Suppressor macrophage treated with lipopolysaccharide for 4 hours (primary cell): ENCODE measurements at places on chromosomes 4 and X.
A peak's percentile ranks its signal among the peaks of the same experiment; 100 is the strongest.

DNA sequence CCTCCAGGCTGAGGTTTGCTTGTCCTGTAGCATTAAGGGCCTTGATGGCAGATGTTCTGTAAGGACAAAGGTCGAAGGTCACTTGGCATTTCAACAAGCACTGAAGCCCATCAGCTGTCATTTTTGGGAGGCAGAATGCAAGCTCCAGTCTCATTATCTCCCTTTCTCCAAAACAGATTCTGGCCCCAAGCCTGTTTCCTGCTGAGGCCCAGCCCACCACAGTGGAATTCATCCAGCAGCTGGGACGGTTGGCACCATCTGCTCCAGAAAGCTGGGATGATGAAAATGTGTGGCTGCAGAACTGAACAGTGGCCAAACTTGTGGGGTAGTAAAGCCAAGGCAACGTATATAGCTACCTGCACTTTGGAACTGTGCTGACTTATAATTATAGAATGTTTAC lies 17.7 kb upstream of the PPEF2 start:
- no peak for DNase-seq

GRCh38 chr4:186628058-186628711 lies 72.8 kb upstream of the MTNR1A start:
- DNase-seq: no peak

DNA sequence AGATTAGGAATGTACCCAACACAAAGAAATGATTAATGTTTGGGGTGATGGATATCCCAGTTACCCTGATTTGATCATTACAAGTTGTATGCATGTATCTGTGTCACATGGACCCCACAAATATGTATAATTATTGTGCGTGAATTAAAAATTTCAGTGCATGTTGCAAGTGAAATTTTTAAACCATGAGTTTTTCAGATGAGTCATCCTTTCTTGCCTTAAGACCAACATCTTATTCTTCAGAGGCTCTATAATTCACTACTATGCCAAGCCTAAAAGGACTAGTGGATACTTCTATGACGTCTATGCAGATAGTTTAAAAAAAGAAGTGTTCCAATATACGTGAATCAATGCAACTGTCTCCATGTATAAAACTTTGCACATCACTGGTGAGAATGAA lies 113.0 kb upstream of the SH3RF1 start:
- DNase-seq: no peak

GRCh38 chr4:98728433-98728832 lies 70.0 kb upstream of the TSPAN5 start:
- peak; percentile 3 for DNase-seq
